Esophagus squamous epithelium (tissue), 5 donors: ENCODE measurements at places on chromosomes 7 and 10.

DNA sequence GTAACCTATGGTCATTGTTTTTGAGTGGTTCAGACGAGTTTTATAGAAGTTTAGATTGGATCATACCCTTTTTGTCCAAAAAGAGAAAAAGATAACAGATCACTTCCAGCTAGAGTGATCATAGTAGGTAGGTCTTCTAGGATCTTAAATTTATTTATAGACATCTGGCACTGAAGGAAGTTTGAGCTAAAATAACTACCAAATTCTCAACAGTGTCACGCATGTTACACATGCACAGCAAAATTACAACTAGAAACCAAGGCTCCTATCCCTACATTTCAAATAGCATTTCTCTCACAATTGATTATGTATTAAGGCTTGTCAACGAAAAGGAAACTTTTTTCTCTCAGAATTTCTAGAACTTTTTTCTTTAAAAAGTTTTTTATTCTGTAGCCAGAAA lies 2.3 kb downstream of the CALU start:
- no peak for DNase-seq

DNA sequence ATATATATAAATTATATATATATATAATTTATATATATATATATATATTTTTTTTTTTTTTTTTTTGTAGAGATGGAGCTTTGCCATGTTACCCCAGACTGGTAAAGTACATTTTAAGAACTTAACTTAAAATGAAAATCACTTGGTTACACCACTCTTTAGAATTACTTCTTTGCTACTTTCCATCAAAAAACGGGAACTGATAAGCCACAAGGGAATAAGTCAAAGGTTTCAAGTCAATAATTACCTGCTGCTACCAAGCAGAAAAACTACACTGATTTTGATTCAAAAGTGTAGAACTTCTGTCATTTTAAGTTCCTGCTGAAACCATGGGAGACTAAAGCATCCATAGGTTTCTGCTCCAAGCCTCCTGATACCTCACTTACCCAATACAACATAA lies 12.2 kb downstream of the PPA1 start:
- DNase-seq: no peak

DNA sequence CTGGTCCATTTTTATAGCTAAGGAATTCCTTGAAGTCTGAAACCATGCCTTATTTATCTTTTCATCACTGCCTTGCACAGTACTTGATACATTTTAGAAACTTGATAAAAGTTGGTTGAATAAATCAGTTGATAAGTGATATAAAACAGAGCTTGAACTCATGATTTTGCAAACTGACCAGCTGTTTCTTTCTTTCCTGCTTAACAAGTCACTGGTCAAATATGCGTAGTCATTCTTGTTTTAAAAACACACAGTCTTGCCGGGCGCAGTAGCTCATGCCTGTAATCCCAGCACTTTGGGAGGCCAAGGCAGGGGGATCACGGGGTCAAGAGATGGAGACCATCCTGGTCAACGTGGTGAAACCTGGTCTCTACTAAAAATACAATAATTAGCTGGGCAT lies 6.3 kb downstream of the TPST1 start:
- DNase-seq: no peak

GRCh38 chr7:133863362-133864061 lies 263.6 kb upstream of the LRGUK start:
- DNase-seq: no peak

GRCh38 chr7:157502701-157503111 lies 165.9 kb downstream of the DNAJB6 start:
- DNase-seq: no peak

- DNase-seq: no peak
Observed at GRCh38 chr10:129400426-129400825, 66.6 kb upstream of the MGMT start.

DNA sequence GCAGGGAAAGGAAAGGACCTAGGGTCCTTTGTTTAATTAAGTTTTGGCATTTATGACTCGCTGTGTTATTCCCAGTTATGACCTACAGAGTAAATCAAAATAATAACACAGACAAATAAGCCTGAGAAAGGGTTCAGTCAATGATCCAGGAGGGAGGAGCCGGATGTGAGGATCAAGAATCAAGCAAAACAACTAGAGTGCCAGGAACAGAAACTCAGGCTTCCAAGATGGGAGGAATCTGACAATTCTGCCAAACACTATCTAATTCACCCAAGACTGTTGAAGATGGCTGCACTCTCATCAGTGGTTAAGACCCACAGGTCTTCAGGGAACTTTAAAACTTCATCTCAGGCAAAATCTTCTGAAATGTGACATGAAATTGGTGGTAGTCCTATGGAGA lies 50.3 kb upstream of the PIP4K2A start:
- no peak for DNase-seq

DNA sequence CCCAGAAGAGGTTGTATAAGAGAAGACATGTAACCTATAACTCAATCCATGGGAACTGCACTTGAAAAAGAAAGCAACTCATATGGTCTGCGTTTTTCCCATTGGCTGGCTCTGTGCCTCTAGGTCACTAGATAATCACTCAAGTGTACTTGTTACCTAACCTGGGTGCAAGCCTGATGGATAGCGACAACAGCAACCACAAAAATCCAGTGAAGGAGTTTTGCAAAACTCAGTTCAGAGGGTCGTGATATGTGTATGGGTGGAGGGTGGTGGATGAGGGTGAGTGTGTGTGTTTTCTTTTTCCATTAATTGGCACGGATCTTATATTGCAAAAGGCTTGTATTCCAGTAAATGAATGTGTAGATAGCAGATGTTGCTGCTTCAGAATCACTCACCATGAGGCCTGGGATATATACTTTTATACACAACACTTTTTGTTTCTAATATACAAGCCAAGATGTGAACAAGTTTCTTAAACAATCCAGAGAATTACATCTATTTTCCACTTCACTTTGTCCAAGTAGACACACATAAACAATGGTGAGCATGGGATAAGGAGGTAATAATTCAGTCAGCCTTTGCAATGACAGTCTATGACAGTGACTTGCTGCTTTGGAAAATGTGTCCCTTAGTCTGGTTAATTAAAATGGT lies 286.9 kb upstream of the DKK1 start:
- DNase-seq: no peak

DNA sequence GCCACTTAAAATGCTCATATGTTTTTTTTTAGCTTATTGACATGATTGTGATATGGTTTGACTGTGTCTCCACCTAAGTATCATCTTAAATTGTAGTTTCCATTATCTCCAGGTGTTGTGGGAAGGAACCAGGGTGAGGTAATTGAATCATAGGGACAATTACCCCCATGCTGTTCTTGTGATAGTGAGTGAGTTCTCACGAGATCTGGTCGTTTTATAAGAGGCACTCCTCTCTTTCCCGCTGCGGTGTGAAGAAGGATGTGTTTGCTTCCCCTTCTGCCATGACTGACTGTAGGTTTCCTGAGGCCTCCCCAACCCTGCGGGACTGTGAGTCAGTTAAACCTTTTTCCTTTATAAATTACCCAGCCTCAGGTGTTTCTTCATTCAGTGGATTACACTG lies 80.5 kb upstream of the ETV1 start:
- no peak for DNase-seq

GRCh38 chr10:3452683-3453361 lies 280.2 kb upstream of the PITRM1 start:
- no peak for DNase-seq

DNA sequence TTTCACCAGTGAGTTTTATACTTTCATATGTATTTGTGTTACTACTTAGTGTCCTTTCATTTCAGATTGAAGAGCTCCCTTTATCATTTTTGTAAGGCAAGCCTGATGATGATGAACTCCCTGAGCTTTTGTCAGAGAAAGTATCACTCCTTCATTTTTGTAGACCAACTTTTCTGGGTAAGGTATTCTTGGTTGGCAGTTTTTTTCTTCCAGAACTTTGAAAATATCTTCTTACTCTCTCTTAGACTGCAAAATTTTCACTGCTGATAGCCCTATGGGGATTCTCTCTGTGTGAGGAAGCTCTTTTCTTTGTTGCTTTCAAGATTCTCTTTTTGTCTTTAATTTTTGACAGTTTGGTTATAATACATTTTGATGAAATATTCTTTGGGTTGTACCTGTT lies 35.7 kb downstream of the CCDC7 start:
- DNase-seq: no peak

DNA sequence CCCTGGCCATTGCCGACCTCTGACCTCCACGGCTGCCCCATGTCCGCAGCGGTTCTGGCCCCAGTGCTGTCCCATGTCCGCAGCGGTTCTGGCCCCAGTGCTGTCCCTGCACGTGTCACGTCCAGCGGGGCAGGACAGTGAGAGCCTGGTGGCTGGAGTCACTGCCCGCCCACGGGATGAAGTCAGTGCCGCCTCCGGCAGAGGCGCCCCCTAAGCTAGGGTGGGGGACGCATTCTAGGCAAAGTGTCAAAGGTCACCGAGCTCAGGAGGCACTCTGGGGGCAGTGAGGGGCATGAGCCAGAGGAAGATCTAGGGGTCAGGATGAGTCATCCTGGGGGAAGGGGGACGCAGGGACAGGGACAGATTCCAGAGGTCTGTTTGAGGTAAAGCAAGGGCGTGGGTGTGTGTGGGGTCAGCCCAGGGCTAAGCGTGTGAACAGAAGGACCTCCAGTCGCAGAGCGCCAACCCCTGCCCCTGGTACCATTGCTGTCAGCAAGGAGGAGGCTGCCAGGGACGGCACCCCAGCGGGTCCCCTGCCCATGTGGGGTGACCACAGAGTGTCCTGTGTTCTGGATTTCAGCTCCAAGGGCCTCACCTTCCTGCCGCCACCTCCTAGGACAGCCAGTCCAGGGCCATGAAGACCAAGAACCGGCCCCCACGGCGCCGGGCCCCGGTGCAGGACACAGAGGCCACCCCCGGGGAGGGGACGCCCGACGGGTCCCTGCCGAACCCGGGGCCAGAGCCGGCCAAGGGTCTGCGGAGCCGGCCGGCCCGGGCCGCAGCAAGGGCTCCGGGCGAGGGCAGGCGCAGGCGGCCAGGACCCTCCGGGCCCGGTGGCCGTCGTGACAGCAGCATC lies 665 bp downstream of the BHLHA15 start:
- DNase-seq: no peak

DNA sequence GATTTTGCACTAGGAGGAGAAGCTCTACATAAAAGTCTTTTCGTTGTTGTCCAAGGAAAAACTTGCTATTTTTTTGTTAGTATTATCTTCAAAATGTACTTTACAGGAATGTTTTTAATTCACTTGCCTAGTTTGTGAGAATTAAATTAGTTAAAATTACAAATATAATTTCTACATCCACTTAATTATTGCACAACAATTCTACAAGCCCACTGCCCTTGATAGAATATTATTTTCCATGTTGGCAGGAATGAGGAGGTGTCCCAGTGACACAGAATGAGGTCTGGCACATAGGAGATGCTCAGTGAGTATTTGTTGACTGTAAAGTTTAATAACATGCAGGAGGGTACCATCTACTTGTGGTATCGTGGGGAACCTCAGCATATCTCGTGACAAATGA lies 255.4 kb downstream of the SDHAF3 start:
- DNase-seq: no peak

- DNase-seq: no peak
Observed at GRCh38 chr10:130440971-130441370, 304.8 kb downstream of the GLRX3 start.

- DNase-seq: no peak
Observed at GRCh38 chr7:108280136-108280535, 150.0 kb upstream of the LAMB4 start.

- no peak for DNase-seq
Observed at GRCh38 chr10:7185367-7185690, 225.5 kb downstream of the SFMBT2 start.

- no peak for DNase-seq
Observed at GRCh38 chr10:80855348-80855971, 317.8 kb downstream of the SH2D4B start.

DNA sequence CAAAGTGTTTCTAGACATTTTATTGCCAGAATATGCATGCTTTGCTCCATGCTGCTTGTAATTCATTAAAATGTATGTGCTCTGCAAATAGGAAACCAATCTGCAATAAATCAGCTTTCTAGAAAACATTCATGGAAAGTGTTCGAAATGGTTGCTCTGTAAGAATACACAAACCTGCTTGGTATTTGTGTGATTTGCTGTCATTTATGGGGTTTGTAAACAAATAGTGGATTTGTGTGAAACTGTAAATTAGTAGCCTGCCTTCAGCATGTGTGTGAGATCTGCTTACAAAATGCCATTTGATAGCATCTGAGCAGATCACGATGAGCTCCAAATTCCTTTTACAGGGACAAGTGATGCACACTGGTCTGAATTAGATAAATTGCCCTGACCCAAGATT lies 219.0 kb upstream of the CSTF2T start:
- DNase-seq: no peak

DNA sequence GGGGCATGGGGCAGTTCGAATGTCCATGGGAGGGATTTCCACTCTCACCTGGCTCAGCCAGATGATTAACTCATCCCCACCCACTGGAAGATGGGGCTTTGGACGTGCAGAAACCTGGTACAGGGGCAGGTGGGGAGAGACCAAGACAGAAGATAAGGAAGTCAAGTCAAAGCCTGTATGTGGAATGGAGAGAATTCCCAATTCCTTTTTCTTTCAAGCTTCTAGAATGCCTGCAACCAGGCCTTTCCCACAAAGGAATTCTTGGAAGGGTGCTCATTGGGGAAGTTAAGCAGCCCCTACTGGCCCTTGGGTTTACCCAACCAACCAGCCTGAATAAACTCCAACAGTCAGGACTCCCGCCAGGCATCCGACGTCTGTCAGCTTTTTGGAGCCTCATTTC lies 39.1 kb downstream of the CCM2 start:
- no peak for DNase-seq

GRCh38 chr7:127916735-127917134 lies 114.5 kb downstream of the LRRC4 start:
- DNase-seq: no peak

DNA sequence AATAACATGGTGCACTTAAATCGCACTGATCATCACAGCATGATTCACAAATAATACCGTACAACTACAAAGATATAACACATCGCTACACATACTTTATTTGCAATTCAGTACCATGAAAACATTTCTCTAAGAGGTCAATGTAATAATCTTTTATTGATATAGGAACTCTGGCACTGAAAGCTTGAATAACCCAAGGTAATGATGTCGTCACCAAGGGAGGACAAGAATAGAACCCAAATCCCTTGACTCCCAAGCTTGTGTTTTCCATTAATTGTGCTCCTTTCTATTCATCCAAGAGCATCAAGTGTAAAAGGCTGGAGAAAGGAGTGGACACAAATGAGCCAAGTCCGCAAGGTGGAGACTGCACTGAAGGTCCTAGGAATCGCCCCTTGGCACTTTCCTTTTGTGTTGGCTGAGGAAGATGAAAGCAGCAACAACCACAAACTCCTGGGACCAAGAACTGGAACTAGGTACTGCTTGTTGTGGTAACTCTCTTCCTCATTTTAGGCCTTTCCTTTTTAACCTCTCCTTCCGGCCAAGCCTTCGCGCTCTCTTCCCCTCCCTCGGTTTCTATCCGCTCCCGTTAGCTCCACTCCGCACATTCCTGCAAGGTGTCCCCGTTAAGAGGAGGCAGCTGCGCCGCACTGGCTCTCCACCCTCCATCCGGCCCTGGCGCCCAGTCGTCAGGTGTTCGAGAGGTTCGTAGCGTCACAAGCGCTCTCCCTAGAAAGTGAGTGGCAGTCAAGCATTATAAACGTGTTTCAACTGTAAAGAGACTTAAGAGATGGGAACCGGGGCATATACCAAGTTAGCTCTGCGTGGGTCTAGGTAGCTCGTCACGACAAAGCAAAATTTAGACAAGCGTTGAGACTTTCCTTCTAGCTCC lies 1.0 kb upstream of the CBLL1 start:
- no peak for DNase-seq

GRCh38 chr7:10688544-10688943 lies 285.1 kb upstream of the PHF14 start:
- DNase-seq: no peak
